Articular chondrocyte of knee joint (primary cell): ENCODE measurements at places on chromosomes 1 and 21. TPM values are rescaled to one million over a fixed set of nuclear protein-coding genes. Genes with fewer than 3 reads are reported as not detected.

Gene NFASC
- 69.4 and 78.0 TPM in 2 replicates for total RNA-seq

Gene HRNR
- not detected in 2 replicates for total RNA-seq

Gene PDZK1
- total RNA-seq: 0.39 and 1.5 TPM in 2 replicates

Gene STIL
- 11.1 and 12.9 TPM in 2 replicates for total RNA-seq

Gene NFYC
- 16.7 and 19.3 TPM in 2 replicates for total RNA-seq

Gene ZNF124
- 41.3 and 49.7 TPM in 2 replicates for total RNA-seq

Gene ELAPOR1
- total RNA-seq: 0.39 and 0.54 TPM in 2 replicates

Gene OPTC
- not detected in 2 replicates for total RNA-seq

Gene PGLYRP3
- total RNA-seq: not detected in 2 replicates

Gene FAM3B
- not detected in 2 replicates for total RNA-seq

Gene RHD
- total RNA-seq: not detected in 2 replicates

Gene IL20
- total RNA-seq: not detected in 2 replicates

Gene MKNK1
- total RNA-seq: 18.6 and 28.5 TPM in 2 replicates

Gene GJA4
- total RNA-seq: 0.11 TPM in 1 of 2 replicates, not detected in the other

Gene BARHL2
- not detected in 2 replicates for total RNA-seq

Gene CHI3L1
- 5,061 and 6,408 TPM in 2 replicates for total RNA-seq

Gene FOXD2
- 3.5 and 4.4 TPM in 2 replicates for total RNA-seq

Gene RHCE
- 0.65 and 1.4 TPM in 2 replicates for total RNA-seq

Gene FCRL2
- total RNA-seq: not detected in 2 replicates

Gene NADK
- total RNA-seq: 39.5 and 47.7 TPM in 2 replicates

Gene ZNF593OS
- not detected in 2 replicates for total RNA-seq

Gene RAD54L
- total RNA-seq: 1.4 and 2.6 TPM in 2 replicates

Gene SV2A
- 9.9 and 17.2 TPM in 2 replicates for total RNA-seq
